ENCODE measurements at places on chromosomes 2 and 18.

- no peak for DNase-seq
Measured at GRCh38 chr2:223841436-223842190, 4.2 kb upstream of the AP1S3 start.

DNA sequence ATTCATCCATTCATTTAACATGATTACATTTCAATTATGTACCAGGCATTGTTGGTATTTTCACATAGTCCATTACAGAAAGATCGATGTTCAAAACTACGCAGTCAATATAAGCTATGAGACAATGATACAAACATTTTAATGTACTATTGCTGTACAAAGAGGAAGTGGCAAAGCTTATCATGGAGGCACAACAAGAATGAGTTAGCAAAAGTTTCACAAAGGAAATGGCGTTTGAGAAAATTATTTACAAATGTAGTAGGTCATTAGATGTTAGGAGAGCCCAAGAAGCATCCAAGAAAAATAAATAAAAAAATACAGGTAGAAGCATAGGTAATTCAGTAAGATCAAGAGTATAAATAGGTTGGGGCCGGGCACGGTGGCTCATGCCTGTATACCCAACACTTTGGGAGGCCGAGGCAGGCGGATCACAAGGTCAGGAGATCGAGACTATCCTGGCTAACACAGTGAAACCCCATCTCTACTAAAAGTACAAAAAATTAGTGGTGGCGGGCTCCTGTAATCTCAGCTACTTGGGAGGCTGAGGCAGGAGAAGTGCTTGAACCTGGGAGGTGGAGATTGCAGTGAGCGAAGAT, 1730.8 kb upstream of the CELF4 start:
- DNase-seq: no peak

- no peak for DNase-seq
Measured at GRCh38 chr2:166814335-166814734, 73.9 kb upstream of the XIRP2 start.

DNA sequence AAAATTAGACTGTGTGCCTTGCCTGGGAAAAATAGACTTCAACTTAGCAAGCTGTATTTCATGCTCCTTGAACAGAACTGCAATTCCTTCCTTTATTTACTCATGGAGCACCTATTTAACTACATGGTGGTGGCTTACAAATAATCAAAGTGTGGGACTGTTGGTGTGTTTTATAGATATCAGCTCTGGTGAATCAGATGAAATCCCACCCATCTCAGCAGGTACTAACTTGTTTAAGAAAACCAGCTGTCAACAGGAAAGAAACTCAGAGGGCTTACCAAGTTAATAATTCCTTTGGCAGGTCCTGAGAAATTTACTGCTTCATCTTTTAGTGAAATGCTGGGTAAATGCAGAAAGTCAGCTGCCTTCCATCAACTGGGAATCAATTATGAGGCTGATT, 830.6 kb downstream of the SLC4A3 start:
- DNase-seq: no peak

DNA sequence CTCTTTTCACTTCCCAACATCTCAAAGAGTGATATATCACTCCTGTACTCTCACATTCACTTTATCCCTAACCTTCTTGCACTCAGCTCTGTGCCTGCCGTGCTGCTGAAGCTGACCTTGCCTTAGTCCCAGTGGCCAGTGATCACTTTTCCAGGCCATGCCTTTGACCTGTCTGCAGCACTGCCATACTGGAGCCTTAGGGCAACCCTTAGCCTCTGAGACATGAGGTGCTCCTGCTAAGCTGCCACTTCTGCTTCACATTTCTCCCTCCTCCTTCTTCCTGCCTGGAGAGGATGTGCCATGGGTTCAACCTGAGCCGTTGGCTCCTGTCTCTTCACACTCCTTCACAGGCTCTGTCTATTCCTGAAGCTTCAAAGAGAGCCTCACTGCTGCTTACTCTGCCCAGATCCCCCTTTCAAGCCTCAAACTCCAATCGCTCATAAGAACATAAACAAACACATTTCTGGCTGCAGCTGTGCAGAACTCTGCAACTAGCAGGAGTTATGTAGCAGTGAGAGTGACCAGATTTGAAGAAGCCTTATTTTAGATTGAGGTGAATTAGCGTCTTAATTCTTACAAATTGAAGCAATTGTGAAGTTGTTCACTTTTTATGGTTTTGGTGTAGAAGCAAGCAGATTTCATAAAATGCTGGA, 716.2 kb upstream of the FANCL start:
- no peak for DNase-seq

GRCh38 chr2:138601458-138602165, 100.0 kb downstream of the SPOPL start:
- no peak for DNase-seq

DNA sequence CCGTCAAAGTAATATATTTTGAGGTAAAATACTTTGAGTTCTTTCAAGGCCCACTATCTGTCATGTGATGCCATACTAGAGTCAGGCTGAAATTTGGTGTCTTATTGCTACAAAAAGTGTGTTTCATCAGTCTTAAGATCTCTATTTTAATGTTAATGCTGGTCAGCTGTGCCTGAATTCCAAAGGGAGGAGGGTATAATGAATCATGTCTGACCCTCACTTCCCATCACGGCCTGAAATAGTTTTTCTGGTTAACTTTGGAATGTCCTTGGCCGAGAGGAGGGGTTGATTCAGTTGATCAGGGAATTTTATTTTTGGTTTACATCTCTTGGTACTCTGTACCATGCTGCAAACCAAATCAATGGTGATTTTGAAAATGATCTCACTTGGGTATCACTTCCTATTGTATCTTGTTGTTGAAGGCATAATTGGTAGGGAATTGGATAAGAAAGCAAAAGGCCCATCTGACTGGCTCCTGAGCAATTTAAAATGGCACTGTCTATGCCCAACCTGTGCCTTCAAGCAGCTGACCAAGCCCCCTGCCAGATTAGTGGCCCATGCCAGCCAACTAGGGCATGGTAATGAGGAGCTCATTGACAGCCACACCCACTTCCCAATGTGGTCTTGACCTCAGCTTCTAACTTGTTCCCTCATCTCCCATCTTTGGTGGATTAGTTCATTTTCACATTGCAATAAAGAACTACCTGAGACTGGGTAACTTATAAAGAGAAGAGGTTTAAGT, 6.1 kb upstream of the SLC35F5 start:
- no peak for DNase-seq

- DNase-seq: no peak
Measured at GRCh38 chr2:1788478-1788959, 44.2 kb upstream of the PXDN start.

- no peak for DNase-seq
Measured at GRCh38 chr2:20352230-20352578, 1.6 kb upstream of the PUM2 start.

GRCh38 chr2:235105821-235106359, 154.1 kb downstream of the SH3BP4 start:
- DNase-seq: no peak

DNA sequence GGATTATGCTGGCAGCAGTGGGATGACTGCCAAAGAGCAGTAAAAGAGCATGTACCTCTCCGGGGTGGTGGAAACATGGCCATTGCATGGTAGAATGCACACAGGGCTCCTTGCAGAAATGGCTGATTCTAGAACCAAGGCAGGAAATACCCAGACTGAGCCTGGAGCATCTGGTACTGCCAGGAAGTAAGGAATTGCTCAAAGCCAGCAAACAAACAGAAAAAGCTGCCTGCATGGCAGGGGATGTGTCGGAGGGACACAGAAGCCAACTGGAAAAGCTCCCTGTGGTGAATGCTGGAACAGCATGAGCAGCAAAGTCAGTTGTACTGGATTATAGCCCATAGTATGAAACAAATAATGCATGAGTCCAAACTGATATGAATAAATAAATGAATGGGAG, 78.0 kb upstream of the NFATC1 start:
- DNase-seq: no peak

GRCh38 chr2:25324905-25325592, 16.7 kb downstream of the DNMT3A start:
- no peak for DNase-seq

DNA sequence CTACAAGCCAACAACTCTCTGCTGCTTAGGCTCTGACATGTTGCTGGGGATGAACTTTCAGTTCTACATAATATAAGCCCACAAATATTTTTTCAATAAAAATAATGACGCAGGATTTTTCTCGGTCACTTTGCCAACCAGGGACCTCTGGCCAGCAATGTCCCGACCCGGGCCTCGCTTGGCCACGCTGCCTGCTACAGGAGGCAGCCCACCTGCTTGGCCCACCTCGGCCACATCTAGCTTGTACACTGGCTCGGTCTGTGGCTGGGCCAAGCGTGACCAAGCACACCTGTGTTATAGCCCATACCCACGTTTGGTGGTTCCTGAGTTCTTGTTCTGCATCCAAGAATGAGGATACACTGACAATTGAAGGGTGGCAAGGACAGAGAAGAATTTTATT, 773.5 kb downstream of the CPS1 start:
- DNase-seq: no peak

- DNase-seq: no peak
Measured at GRCh38 chr18:2146754-2147153, 424.6 kb downstream of the METTL4 start.

- DNase-seq: no peak
Measured at GRCh38 chr2:136146564-136146963, 28.6 kb upstream of the CXCR4 start.

DNA sequence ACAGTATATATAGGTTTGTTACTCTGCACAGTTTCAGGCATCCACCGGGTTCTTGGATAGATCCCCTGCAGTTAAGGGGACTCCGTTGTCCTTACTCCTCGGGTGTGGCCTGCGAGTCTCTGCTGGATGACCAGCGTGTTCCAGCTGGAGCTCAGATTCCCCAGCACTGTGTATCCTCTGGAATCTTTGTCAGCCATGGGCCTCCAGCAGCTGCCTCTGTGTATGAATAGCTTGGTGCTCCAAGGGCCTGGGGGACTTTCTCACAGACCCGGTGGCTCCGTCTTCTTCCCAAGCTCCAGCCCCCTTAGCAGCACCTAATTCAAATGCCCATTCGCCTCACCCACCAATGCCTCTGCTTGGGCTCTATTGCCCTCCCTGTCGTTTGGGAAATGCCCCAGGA, 6.3 kb downstream of the ANO7 start:
- DNase-seq: no peak

DNA sequence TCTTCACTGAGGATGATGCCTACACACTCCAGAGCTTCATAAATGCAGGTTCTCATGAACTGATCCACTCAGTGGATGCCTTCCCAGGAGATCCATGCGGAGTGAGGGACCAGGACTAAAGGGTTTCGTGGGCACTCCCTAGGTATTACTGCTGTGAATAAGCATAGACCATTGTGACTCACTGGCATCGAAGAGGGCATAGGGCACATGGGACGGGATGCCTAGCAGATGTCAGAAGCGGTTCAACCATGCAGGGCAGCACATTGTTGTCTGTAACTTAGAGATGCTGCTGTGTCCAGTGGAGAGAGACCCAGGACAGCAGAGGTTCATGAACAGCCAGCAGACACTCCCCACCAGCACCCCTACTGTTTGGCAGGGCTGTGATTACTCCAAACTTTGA, 17.2 kb downstream of the GKN2 start:
- DNase-seq: no peak

- DNase-seq: no peak
Measured at GRCh38 chr2:171595456-171595855, 73.2 kb downstream of the CYBRD1 start.

DNA sequence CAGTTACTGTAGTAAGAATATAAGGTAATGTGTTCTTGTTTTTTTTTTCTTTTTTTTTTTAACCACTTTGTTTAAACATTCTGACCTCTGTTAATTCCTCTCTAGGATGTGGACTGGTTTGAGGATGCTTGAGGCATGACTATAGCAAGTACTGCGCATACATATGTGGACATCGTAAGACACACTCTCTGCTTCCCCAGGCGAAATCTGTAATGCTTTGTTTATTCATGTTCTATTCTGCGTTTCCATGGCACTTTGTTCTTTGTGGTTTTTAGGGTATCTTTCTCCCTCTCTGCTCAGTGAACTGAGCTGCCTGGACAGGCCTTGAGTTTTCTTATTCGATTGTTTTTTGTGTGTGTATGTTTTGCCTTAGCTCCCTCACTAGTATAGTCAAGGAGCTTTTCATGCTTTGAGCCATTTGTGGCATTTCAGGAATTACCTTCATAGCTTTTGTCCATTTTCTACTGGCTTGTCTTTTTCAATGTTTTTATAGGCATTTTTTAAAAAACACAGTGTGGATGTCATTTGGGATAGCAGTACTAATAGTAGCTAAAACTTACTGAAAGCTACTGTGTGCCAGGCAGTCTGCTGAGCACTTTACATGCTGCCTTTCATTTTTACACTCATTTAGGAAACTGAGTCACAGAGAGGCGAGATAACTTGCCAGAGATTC, 1.9 kb upstream of the SH3BP4 start:
- no peak for DNase-seq

DNA sequence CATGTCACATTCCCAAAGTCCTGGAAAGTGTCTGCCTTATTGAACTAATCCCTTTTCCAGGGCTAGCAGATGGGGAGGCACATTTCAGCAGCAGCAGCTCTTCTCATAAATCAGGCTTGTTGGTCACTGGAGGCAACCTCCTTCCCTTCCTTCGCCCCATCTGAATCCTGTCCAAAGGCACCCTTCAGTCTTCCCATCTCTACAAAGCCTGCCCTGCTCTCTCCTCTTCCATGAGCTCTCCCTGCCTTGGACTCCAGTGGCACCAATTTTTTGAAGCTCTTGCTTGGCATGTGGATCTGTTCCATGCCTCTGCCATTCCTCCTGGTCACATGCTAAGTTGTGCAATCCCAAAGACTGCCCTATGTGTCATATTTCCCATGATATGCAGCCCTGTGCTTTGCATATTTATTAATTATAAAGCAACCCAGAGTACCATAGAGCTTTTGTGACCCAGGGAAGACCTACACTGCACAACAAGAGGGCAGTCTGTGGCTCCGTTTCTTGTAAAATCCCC, 70.3 kb downstream of the ANTXR1 start:
- no peak for DNase-seq

- no peak for DNase-seq
Measured at GRCh38 chr2:137435162-137435561, 529.1 kb upstream of the HNMT start.

DNA sequence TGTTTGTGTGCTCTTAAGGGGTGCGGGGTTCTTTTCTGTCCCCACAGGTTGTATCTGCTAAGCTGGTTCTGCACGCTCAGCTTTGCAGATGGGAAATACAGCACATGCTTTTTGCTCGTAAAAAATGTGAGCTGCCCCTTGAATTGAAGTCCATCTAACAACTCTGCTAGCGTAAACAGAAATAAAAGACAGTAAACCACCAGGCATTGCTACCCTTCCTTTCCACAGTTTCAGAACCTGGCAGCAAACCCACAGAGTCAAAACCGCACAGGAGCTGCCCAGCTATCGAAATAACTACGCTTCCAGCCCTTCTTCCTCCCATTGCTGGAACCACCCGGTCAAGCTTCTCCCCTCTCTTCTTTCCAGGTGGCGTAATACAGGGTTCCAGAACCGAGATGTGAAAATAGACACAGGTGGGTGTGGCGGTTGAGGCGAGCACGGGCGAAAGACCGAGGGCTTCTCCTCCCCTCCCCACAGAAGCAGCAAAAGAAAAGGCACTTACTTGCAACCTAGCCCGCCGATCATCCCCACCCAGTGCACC, 479 bp downstream of the SCN9A start:
- DNase-seq: peak; percentile 4

Data from activated CD4-positive, alpha-beta T cell treated with anti-CD3 and anti-CD28 coated beads, Interleukin-2, Interleukin-4, amounts not matched to agents 100 ng/mL and 50 ng/mL, durations not matched to agents 16 hours and 8 hours (primary cell).